HepG2 (cell line): ENCODE measurements at places on chromosomes 5 and 9.
A peak's percentile ranks its signal among the peaks of the same experiment; 100 is the strongest.

GRCh38 chr9:76655121-76655541 is 109.1 kb upstream of the PCA3 start:
- DNase-seq, result no peak

- DNase-seq, result peak; percentile 31
Observed at GRCh38 chr9:93010704-93011103, 47.8 kb upstream of the SUSD3 start.

GRCh38 chr5:115549154-115549553 is 4.6 kb upstream of the FEM1C start:
- DNase-seq, result peak; percentile 45

GRCh38 chr5:114377050-114377844 is 15.4 kb downstream of the KCNN2 start:
- DNase-seq, result no peak

- DNase-seq, result no peak
Observed at GRCh38 chr5:125974679-125975078, 448.5 kb upstream of the GRAMD2B start.

- DNase-seq, result no peak
Observed at GRCh38 chr9:10005206-10005605, 607.6 kb downstream of the PTPRD start.

- DNase-seq, result no peak
Observed at GRCh38 chr5:151562019-151562707, 29.0 kb downstream of the FAT2 start.

DNA sequence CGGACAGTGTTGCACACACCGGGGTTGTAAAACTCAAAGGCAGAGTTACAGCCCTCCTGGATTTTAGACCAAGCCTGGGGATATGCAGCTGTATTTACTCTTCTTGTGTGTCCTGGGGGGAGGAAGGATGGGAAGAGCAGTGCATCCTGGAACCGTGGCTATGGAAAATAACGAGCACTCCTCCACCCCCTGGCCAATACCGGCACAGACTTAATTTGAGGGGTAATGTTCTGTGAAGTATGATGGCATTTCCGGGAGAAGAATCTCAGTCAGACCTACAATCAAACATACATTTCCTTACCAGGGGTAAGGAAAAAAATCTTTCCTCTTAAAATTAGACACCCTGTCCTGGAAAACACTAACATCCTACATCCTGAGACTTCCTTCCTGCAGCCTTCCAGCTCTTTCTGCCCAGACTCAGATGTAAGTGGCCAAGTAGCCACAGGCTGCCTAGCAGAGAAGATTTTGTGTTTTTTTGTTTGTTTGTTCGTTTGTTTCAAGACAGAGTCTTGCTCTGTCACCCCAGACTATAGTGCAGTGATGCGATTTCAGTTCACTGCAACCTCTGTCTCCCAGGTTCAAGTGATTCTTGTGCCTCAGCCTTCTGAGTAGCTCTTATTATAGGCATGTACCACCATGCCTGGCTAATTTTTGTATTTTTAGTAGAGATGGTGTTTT is 11.0 kb upstream of the ERMP1 start:
- DNase-seq, result peak; percentile 88

GRCh38 chr9:124779368-124780059 is 2.6 kb downstream of the OLFML2A start:
- peak; percentile 74 for DNase-seq

DNA sequence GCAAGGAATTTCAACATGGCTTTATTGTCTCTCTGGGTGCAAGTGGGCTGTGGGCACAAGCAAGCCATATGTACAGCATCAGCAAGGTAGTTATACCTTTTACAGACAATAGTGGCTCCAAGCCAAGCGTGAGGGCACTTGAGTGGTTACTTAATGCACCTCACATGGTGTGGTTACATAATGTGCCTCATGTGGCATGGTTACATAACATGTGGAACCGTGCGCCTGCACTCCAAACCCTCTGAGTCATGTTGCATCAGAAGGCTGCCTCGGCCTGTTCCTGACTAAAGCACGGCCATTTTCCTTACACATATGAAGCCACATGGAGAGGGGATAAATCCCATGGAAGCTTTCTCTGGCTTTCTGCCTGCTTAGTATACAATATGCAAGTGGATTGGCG is 150.9 kb downstream of the OSTF1 start:
- peak; percentile 42 for DNase-seq

- no peak for DNase-seq
Observed at GRCh38 chr9:128523199-128523925, 18.8 kb downstream of the GLE1 start.

GRCh38 chr9:68995776-68996175 is 18.1 kb downstream of the PRKACG start:
- DNase-seq, result no peak

DNA sequence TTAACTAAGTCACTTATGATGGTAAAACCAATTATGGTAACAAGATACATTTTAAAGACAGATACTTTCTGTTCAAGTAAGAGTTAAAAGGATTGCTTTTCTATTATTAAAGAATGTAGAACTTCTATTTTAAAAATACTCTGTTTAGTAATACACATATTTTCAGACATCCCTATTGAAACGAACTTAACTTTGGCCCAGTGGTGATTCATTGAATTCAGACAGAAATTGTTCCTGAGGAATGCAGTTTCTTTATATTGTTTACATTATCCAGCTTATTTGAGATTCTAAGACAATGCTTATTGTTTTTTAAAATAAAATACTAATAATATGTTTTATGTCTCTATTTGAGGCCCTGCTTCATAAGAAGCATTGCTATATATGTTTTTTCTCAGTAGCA is 816.4 kb downstream of the SEMA5A start:
- DNase-seq, result no peak

GRCh38 chr5:180436936-180437335 is 57.2 kb upstream of the CNOT6 start:
- no peak for DNase-seq

DNA sequence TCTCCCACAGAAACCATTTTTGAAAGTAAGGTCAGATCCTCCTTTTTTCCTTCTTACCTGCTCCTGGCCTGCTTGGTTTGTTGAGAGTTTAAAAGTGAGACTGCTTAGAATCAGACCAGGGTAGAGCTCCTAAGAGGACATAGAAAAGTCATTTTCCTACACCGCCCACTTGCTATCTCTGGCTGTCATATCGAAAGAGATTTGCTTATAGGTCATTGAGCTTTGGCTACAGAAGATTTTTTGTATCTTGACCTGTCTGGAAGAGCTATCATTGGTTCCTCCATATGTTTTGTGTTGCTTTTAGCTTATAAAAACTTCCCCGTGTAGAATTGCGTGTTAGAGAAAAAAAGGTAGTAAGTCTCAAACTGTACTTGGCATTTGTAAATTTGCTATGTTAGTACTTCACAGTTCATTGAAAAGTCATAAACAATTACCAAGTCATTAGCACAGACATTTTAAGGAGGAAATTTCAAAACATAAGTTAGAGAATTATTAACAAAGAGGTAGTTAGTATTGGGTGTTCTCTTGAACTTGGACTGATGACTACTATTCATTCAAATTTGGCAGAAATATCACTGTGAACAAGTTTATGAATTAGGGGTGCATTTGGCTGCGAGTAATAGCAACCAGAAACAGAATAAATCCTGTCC is 96.6 kb downstream of the MAN2A1 start:
- DNase-seq, result no peak

DNA sequence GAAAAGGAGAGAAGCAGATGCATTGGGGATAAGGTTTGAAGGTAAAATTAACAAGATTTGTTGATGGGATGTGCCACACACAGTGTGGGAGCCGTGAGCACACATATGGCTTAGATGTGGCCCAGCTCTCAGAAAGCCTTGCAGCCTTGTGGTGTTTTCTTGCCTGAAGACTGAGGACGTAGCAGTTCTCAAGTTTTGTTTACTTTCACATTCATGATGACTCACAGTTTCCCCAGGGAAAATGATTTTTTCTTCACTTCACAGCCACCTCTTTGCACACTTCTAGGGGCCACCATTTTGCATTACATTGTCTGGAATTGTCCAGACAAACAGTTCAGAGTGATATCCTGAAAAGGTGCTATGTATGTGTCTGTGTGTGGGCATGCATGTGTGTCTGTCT is 126.2 kb downstream of the BASP1 start:
- no peak for DNase-seq

DNA sequence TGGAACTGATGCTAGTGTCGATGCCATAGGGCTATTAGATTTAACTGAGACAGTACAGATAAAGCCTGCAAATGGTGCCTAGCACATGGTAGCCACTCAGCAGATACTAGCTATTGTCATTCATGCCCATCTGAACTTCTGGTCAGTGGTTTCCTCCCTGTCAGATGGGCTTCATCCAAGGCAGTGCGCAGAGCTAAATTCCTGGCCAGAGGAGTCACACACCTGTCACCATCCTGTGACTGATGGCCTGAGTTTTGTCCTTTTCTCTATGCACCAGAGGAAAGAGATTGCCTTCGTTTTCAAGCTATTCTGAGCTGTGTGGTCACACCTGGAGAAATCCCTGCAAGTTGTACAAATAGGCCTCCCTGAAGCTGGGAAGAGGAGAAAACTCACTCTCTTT is 34.7 kb downstream of the MSX2 start:
- DNase-seq, result no peak

DNA sequence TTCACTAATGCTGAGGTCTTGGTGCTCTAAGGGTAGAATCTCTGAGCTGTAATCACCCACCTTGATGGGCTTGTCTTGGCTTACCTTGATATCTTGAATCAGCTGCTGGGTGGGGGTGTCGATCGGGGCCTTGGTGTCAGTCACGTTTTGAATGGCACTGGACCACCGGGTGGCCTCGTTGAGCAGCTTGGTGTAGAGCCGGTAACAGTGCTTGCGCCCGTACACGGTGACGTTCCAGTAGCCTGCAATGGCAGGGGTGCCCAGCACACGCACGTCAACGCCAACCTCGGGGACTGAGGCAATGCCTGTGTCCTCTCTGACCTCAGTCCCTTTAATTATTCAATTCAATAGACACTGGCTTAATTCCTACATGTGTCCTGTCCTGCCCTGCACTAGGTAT is 63.1 kb upstream of the RETREG1 start:
- no peak for DNase-seq

DNA sequence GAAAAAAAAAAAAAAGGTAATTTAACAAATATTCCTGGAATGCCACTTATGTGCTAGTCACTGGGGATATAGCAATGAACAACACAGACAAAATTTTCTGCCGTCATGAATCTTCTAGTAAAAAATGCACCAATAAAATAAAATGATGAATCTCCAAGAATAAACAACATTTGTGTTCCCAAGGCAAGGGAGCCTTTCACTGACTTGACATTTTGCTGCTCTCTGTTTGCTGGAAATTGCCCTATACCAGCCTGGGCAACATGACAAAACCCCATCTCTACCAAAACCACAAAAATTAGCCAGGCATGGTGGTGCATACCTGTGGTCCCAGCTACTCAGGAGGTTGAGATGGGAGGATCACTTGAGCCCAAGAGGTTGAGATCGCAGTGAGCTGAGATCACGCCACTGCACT is 64.5 kb upstream of the ERBIN start:
- no peak for DNase-seq

- DNase-seq, result no peak
Observed at GRCh38 chr9:108951578-108951977, 17.4 kb downstream of the ABITRAM start.

- no peak for DNase-seq
Observed at GRCh38 chr5:112219000-112219399, 200.1 kb downstream of the EPB41L4A start.

DNA sequence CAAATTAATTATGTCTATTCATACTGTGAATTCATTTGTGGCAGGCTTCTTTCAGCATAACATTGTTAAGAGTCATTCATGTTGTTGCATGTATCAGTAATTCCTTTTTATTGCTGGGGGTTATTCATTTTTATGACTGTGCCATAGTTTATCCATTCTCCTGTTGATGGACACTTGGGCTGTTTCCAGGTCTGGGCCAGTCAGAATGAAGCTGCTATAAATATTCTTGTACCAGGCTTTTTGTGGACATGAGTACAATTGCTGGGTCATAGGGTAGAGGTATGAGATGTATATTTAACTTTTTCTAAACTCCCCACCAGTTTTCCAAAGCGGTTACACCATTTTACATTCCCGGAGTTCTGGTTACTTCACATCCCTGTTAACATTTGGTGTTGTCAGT is 13.6 kb downstream of the PRPF4 start:
- DNase-seq, result no peak

DNA sequence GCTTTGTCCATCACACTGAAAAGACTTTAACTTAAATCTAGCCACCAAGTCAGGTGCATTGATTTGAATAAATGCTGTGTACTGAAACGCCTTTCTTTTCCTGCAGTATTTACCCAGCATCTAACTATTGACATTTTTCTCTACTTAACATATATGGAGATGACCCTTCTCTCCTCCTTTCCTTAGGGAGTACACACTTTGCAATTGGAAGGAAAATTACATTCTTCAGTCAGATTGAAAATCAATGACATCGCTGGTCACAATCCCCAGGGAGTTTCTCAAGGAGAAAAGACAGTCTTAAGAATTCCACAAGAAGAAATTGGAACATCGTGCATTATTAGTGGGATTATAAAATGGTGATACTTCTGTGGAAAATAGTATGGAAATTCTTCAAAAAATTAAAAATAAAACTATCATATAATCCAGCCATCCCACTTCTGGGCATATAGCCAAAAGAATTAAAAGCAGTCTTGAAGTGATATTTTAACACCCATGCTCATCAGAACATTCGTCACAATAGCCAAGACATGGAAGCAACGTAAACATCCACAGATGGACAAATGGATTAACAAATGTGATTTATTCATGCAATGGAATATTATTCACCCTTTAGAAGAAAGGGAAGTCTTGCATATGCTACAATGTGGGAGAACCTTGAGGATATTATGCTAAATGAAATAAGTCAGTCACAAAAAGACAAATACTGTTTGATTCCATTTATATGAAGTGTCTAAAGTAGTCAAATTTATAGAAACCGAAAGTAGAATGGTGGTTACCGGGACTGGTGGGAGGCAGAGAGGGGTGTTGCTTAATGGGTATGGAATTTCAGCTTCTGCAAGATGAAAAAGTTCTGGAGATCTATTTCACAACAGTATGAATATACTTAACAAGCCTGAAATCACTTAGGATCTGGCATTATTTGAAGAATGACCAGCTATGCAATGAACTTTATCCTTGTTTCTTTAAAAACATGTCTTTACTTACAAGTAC is 14.3 kb upstream of the FREM1 start:
- peak; percentile 16 for DNase-seq

DNA sequence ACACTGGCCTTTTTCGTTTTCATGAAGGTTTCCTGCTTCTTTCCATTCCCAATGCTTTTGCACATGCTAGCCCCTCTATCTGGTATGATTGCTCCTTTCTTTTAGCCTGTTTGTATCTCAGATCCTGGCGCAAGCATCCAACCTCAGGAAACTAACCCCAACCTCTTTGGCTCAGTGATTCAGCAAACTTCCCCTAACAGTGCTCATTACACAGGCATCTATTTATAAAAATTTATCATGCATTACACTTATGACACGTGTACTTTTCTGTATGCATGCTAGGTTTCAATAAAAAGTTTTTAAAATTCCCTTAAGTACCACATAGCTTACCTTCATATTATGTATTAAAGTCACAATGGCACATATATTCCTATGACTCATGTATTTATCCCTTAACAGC is 218.9 kb downstream of the EPB41L4A start:
- no peak for DNase-seq

DNA sequence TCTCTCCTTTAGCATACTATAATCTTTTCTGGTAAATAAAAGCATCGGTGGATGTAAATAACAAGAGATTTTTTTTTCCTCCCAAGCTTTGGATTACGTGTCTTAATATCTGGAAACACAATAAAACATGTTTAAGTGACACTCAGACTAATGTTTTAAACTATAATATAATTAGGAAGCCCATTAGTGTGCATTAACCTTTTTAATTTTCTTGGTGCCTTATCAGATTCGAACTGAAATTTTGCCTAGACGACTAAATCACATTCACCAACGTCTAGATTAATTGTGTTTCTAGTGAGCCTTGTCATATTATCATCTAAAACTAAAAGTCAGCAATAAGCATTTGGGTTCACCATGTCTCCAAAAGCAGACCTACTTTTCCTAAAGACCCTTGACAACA is 110.2 kb downstream of the CDH6 start:
- DNase-seq, result no peak
